ENCODE measurements at places on chromosomes 7 and 10. TPM values are rescaled to one million over a fixed set of nuclear protein-coding genes. Genes with fewer than 3 reads are reported as not detected.

Gene ZNF117
- total RNA-seq, result 5.8 TPM

Gene GIMAP8
- total RNA-seq, result 8.6 TPM

Gene MNX1
- not detected for total RNA-seq

Gene ZNF3
- 16.4 TPM for total RNA-seq

- DNase-seq, result peak; percentile 63
These were observed 25.9 kb downstream of the SFXN4 start for GRCh38 chr10:119139464-119140067.

DNA sequence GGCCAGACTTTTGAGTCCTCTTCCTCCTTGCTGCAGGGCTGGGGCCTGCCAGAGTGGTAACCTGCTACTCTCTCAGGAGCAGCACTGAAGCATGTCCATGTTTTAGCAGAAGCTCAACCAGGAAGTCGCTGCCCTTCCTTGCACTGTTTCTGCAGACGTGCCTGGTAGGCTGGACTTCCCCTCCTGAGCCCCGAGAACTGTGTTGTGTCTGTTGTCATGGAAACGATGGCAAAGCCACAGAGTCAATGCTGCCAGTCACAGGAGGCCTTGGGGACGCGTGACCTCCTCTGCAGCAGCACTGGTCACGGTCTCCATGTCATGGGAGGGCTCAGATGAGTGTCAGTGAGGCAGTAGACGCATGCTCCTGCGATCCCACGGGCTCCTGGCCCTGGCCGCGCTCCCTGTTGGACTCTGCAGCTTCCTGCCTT is 145.5 kb downstream of the FANK1 start:
- peak; percentile 84 for DNase-seq

GRCh38 chr7:117149692-117150091 is 173.2 kb downstream of the WNT2 start:
- no peak for DNase-seq

- DNase-seq, result no peak
These were observed 50.1 kb upstream of the RASGEF1A start for GRCh38 chr10:43316988-43317387.

DNA sequence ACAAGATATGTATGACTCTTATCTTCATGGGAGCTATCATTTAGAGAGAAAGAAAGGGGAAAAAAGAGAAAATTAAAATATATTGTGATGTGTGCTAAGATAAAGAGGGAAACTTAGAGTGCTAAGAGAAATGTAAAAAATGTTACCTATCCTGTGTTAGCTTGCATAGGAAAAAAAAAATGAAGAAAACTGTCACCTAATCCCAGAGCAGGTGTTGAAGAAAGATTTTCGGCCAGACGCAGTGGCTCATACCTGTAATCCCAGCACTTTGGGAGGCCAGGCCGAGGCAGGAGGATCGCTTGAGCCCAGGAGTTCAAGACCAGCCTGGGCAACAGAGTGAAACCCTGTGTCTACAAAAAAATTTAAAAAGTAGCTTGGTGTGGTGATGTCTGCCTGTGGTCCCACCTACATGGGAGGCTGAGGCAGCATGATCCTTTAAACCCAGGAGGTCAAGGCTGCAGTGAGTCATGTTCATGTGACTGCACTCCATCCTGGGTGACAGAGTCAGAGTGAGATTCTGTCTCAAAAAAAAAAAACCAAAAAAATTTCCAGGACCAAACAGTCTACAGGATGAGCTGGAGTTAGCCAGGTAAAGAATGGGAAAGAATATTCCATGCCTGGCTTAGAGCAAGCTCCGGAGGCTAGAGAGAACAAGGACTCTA is 2.4 kb upstream of the MKLN1 start:
- DNase-seq, result peak; percentile 62
